Transverse colon (tissue), 4 donors: ENCODE measurements at places on chromosomes 4 and X.

- DNase-seq: no peak
These were observed 211.2 kb downstream of the CPEB2 start for GRCh38 chr4:15213302-15213970.

DNA sequence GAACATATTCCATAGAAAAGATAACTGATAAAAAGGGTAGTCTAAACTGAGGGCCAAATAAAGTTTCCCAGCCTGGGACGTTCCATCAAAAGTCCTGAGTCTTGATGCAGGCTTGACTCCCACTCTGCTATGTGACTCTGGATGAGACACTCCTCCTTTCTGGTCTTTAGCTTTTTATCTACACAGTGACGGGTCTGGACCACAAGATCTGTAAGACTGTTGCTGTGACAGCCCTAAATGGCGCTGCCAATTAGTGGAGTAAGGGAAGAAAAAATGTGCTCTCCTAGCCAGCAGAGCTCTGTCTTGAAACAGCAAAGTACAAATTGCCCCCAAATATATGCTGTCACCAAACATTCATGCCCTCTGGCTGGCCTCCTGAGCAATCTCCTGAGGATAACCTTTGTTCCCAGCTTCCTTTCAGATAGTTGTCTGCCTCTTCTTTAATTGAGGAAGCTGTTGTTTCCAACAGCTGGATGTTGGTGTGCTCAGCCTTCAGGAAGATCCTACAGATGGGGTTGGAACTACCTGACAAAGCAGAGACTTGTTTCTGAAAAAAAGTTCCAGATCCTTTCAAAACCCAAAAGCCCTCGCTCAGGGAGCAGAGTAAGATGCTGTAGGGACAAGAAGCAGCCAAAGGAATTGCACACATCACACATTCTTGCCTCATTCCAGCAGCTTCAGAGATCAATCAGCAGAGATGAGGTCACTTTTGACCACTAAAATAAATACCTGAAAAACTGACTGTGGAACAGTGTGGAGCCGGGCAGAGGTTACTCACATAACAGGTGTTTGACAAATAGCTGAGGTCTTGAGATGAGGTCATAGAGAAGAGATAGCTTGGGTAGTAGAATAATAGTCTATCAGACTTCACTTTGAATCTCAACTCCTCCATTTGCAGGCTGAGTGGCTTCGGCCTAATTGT is 383.4 kb upstream of the FGF13 start:
- DNase-seq: no peak

DNA sequence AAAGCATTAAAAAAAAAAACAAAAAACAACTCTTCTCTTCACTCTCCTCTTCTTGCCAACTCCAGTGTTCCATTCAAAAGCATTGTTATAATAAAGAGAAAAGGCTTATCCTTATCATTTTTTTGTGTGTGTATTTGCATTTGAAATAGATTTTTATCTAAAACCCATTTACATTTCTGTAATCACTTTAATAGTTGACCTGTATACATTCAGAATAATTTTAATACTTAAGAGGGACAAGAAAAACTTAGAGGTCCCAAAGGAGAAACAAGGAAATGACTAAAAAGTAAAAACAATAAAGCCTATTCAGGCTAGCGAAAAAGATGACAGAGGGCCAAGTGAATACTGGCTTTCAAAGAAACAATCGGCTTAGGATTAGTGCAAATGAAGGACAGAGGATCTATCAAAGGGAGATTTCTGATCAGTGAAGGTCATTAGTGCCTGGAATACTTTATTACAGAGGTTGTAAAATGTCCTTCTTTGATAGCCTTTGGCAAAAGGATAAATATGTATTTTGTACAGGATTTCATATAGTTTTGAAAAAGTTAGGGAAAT is 808.3 kb downstream of the RPA4 start:
- no peak for DNase-seq

DNA sequence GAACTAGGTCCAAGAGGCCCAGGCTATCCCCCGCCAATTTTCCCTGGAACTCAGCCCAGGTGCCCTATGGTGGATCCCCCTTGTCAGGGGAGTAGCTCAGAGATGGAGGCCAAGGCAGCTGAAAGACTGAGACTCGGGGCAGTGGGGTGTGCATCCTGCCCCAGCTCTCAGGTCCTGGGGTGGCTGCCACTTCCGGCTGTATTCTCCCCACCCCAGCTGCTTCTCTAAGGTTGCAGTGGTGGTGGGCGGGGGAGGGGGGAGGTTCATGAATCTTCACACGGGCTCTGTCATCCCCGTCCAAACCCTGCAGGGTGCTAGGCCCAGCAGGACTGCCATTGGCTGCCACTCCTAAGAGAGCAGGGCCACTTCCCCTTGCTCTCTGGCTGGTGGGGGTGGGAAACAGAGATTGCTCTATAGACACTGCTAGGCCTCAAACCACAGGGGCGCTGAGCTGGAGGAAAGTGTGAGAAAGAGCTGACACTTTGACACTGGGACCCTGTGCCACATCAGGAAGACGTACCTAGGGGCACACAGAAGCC is 1.5 kb downstream of the SASH3 start:
- peak; percentile 67 for DNase-seq

GRCh38 chr4:140930557-140930956 is 174.4 kb upstream of the TBC1D9 start:
- DNase-seq: no peak

DNA sequence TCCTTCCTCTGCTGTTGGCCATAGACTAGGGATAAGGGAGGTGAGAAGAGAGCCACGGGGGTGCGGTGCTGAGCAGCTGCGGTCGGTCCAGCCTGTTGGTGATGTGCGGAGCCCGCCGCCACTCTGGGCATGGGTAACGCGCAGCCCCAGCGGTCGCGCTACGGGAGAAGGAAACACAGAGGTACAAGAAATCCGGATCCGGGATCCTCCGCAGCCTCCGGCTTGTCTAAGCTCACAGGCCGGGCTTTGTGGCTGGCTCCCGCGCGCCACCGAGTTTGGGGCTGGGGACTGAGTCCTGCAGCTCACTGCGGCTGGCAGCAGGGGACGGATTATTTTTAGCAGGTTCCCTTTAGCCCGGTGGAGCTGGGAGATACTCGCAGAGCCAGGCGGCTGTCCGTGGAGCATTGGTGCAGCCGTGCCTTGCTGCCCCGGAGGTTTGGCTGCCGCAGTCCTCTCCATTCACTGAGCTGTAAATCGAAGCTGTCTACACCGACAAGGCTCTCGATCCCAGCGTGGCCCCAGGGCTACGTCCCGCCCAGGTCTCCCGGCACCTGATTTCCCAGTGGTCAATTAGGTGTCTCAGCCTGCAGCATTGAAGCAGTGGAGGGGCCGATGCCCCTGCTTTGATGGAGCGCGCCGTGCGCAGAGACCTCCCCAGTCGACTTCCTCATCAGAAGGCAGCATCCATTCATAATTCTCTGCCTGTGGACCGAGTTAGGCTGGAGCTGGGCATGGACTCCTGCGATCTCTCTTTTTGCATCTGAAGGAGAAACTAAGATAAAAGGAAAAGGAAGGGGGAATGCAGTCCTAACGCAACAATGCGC is 81.9 kb upstream of the SCML1 start:
- DNase-seq: no peak

- no peak for DNase-seq
These were observed 89.7 kb upstream of the NPNT start for GRCh38 chr4:105805501-105806120.

GRCh38 chrX:104280609-104281008 is 25.9 kb upstream of the ESX1 start:
- DNase-seq: no peak

- no peak for DNase-seq
These were observed 149.2 kb downstream of the KDM6A start for GRCh38 chrX:45022150-45022549.

GRCh38 chr4:188934320-188934962 is 795.2 kb downstream of the TRIML1 start:
- DNase-seq: no peak

GRCh38 chr4:121726642-121727268 is 30.0 kb upstream of the ANXA5 start:
- DNase-seq: no peak

DNA sequence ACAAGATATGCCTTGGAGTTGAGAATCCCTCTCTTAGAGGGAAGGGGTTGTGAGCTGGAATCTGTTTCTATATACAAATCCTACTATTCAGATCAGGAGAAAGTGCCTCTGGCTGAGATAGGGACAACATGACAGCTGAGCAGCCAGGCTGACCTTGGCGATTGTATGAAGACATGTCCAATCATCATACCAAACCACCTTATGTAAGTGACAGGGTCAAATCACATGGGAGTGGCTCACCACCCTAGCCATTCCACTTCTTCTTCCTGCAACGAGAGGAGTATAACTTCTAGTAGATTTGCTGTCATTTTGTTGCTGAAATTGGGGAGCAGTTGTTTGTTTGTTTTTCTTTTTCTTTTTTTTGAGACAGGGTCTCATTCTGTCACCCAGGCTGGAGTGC is 48.3 kb upstream of the TMEM150C start:
- DNase-seq: no peak

DNA sequence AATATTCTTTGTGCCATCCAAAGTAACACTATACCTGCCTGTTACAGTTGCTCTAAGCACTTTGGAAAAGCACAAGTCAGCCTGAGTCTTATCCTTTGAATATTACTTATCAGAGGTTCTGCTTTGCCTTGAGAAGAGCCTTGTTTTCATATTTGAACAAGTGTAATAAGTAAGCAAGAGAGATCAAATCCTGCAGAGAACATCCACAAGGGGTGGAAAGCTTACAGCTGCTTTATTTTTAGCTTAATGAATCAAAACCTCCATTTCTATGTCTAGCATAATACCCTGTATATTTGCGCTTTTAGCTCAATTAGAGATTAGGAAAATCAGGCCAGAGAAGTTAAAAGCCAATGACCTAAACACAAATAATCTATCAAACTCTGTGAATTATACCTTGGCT is 139.8 kb downstream of the CDS1 start:
- no peak for DNase-seq

DNA sequence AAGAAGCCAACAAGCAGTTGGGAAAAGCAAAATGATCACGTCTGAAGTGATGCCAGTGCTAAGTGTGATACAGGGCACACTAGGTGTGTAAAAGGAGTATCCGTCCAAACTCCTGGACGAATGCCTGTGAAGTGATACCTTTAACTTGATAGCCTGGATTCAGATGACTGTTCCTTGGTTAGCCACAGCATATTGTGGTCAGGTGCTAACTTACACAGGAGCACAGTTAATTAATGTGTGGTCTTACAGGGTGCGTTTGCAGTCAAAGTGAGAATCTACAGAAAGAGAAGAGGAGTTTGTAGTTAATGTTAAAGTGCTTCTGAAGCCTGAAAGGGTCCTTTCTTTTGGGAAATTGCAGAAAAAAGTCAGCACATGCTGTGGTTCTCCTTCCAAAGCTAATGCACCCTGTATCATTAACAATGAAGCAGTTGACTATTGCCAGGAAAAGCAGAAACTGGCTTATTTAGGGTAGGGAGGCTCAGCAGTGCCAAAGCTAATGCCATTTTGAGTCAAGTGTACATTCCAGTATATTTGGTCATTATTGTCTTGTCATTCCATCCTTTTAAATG is 61.1 kb downstream of the DCLK2 start:
- DNase-seq: no peak

- DNase-seq: no peak
These were observed 64.0 kb downstream of the CCNG2 start for GRCh38 chr4:77220828-77221613.

GRCh38 chr4:19722404-19722803 is 529.3 kb upstream of the SLIT2 start:
- DNase-seq: no peak

DNA sequence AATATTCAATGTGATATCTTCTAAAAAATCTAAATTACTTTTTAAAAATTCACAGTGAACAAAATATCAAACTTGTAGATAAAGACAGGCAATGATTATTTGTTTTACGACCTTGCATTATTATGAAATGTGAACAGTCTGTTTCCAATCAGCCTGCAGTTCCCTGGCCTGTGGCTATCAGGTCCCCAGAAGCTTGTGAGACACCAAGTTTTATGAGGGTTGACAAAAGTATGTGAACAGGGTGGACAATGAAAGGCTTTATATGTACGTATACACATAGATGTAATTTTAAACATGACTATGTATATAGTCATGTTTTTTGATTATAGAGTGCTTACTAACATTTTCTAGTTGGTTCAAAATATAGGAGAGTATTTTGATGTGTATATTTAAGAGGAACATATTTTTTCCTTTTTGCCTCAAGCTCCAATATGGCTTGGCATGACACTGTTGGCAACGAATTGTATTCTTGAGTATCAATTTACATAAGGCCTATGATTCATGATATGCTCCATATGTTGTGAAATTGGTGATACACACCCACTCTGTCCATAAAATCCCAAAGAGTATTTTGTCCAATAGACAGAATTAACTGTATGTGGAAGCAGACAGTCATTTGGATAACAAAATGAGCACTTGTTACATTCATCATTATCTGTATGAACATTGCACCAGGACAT is 55.7 kb downstream of the BTC start:
- DNase-seq: no peak

- DNase-seq: peak; percentile 67
These were observed 10.3 kb downstream of the CPLX1 start for GRCh38 chr4:815464-816146.

- DNase-seq: no peak
These were observed 69.0 kb upstream of the HDAC8 start for GRCh38 chrX:72641611-72642010.

- no peak for DNase-seq
These were observed 91.1 kb upstream of the MAOA start for GRCh38 chrX:43564953-43565352.

GRCh38 chr4:87465739-87466366 is 43.5 kb downstream of the NUDT9 start:
- DNase-seq: no peak

DNA sequence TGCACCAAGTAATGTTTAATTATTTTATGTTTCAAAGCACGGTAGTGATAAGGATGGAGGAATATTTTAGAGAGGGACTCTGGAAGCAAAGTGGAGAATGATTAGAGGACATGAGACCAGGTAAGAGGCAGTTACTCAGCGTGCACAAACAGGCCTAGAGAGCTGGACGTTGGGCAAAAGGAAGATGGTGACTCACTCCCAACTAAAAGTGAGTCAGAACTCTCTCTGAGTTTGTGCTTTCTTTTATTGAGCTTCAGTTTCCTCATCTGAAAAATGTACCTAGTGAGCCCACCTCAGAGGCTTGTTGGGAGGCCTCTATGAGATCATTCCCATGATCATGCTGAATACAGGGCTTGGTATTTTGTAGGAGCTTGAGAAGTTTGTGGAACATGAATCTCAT is 1.6 kb upstream of the ZC4H2 start:
- no peak for DNase-seq

- no peak for DNase-seq
These were observed 130.6 kb upstream of the ATP6AP2 start for GRCh38 chrX:40449956-40450706.

- no peak for DNase-seq
These were observed 292.9 kb downstream of the TLL1 start for GRCh38 chr4:166165829-166166420.

DNA sequence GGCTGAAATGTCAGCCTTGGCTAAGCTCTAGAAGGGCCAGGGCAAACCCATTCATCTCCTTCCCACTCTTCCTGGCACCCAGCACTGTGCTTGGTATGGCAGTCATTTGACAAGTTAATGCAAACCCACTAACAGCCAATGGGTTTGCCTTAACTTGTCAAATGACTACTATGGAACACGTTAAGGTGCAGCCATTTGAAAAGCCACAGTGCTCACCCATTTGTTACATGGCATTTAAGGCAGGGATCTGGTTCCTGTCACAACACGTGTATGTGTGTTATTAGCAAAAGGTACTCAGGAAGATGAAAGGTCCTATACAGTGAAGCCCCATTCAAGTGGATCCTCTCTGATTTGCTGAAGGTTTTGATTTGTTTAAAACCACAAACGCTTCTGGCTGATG is 7.2 kb downstream of the CRMP1 start:
- DNase-seq: no peak

GRCh38 chr4:80133240-80133783 is 60.3 kb upstream of the ANTXR2 start:
- DNase-seq: no peak

- DNase-seq: no peak
These were observed 55.7 kb upstream of the GYPE start for GRCh38 chr4:143961075-143961474.
